Amygdala (tissue), 56 donors: ENCODE measurements at places on chromosomes 12 and 14.

GRCh38 chr12:45681465-45681864 lies 48.0 kb upstream of the ARID2 start:
- no peak for DNase-seq

DNA sequence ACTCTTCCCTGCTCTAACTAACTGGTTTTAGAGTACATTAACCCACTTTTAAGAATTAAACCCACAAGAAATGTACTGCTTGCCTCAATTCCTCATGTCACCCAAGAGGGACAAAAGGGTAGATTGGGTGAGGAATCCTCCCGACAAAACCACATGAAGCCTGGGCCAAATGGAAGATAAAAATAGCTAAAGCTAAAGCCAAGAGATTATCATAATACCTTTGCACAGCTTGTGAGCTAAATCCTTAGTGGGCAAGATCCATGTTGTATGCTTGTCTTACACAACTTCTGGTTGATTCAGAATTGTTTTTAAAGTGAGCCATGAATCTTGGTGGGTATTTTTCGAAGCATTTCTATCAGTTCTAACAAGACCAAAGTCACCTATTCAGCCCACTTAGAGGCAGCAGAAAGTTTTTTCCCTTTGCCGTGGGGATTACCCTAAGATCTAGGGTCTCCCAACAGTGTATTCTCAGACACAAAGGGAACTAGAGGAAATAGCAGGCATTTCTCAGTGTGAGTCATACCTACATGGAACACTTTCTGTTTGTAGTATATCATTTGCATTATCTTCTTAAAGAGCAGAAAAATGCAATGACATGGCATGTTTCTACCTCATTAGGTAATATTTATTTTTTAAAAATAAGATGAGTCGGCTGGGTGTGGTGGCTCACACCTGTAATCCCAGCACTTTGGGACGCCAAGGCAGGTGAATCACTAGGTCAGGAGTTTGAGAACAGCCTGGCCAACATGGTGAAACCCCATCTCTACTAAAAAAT lies 616.6 kb downstream of the KCNH5 start:
- no peak for DNase-seq

DNA sequence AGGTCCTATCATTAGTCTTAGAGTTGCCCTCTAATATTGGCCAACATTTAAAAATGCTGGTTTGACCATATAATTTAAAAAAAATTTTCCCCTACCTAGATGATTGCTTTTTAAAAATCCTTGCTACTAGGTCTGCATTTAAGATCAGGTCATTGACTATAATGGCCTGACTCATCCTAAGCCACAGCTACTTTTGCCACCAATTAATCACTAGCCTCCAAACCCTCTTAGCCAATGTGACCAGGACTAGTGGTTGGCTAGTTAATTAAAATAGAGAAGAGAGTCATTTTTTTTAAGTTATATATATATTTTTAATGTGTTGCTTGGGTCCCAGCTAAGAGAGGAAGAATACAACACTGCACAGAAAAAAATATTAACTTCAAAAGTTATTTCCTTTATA lies 57.5 kb downstream of the SOS2 start:
- no peak for DNase-seq

- DNase-seq, result no peak
Measured at GRCh38 chr12:57027011-57027804, 10.9 kb upstream of the TAC3 start.

GRCh38 chr12:135138-135537 lies 68.6 kb downstream of the IQSEC3 start:
- no peak for DNase-seq

GRCh38 chr12:63843721-63844390 lies 644 bp upstream of the SRGAP1 start:
- peak; percentile 90 for DNase-seq

DNA sequence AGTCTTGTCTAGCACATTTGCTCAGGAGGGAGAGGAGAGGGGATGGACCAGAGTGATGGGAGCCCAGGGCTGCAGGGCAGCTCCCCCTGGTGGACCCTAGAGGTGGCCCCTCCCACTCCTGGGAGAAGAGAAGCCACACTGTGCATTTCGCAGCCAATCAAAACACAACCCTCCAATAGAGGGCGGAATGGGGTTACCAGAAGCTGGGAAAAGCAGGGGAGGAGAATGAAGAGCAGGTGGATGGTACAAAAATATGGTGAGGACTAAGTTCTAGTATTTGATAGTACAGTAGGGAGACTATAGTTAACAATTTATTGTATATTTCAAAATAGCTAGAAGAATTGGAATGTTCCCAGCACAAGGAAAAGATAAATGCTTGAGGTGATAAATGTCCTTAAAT lies 23.6 kb downstream of the VASH1 start:
- peak; percentile 79 for DNase-seq

GRCh38 chr12:53431187-53431586 lies 7.5 kb downstream of the AMHR2 start:
- DNase-seq, result no peak

- no peak for DNase-seq
Measured at GRCh38 chr14:94631536-94632304, 19.5 kb downstream of the SERPINA3 start.

GRCh38 chr12:85831327-85831990 lies 4.8 kb downstream of the RASSF9 start:
- no peak for DNase-seq

- peak; percentile 61 for DNase-seq
Measured at GRCh38 chr12:52370926-52371608, 3.8 kb upstream of the KRT85 start.

DNA sequence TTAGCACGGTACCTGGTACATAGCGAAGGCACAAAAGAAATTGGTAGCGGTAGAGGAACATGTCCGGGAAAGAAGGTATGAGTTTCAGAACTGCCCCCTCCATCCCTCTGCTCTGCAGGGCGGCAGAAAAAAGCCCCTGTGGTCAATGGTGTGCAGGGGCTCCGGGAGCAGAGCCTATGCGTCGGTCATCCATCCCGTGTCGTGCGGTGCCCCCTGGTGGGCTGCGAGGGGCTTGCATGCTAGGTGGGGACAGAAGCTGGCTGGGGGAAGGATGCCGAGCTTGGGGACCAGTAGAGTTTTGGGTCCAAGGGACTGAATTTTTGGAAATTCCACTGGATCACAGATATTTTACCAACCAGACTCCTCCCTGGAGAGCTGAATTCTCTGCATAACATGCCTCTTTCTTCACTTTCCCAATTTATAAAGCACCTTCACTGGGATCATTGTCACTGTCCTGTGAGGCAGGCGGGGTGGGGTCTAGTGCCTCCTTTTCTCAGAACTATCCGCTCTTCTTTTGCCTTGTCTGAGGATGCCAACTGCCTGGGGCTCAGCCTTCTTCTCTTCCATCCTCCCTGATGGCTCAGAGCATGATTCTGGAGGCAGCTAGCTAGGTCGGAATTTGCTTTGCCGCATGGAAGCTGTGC lies 148.7 kb downstream of the SMOC1 start:
- DNase-seq, result peak; percentile 28

DNA sequence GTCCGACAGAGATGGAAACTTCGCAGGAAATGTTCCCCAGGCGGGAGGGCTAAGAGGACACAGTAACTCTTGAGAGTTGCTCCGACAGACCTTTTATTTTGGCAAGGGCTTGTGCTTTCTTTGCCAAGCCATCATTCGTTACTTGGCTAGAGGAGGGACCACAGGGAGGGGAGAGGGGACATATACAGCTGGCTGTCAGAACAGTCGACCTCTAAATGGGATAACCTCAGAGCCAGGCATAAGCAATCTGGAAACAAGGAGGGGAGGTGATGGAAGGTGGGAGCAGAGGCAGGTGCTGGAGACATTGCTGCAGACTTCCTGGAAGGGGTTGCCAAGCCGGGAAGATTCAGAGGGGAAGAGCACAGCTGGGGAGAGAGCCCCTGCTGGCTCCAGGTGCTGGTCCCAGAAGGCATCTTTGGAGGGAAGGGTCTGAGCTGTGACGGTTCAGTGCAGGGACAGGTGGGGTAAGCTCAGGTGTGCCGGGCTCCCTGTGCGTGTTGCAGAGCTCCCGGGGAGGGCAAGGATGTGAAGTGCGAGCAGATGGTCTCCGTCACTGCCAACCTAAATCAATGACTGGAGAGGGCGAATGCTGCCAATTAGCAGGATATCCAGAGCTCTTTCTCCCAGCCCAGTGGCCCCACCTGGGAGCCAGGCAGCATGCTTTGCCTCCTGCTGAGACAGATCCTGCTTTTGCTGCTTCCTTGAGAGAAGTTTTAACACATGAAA lies 50.1 kb downstream of the CHST11 start:
- DNase-seq, result no peak

GRCh38 chr14:68229423-68230100 lies 410.0 kb downstream of the RAD51B start:
- DNase-seq, result no peak

DNA sequence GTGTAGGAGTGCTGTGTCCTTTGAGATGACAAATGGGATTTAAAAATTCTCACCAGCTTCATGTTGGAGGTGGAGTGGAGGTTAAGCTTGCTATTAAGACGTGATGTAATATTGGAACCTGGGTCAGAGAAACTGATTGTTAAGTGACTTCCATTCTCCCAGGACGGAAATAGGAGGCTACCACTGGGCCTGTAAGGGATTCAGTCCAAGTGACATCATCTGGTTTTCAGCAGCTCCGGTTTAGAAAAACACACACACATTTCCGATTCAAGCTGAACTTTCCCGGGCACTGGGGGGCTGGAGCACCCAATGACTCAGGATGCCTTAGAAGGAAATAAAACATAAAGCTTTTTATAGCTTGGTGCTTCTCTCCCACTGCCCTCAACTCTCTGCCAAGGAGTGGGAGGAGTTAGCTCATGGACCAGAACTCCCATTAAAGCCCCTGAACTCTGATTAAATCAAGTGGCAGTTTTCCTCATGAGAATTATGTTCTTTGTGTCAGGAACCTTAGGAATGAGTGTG lies 12.4 kb downstream of the CALM1 start:
- DNase-seq, result no peak

- no peak for DNase-seq
Measured at GRCh38 chr14:60420050-60420449, 65.8 kb downstream of the C14orf39 start.

DNA sequence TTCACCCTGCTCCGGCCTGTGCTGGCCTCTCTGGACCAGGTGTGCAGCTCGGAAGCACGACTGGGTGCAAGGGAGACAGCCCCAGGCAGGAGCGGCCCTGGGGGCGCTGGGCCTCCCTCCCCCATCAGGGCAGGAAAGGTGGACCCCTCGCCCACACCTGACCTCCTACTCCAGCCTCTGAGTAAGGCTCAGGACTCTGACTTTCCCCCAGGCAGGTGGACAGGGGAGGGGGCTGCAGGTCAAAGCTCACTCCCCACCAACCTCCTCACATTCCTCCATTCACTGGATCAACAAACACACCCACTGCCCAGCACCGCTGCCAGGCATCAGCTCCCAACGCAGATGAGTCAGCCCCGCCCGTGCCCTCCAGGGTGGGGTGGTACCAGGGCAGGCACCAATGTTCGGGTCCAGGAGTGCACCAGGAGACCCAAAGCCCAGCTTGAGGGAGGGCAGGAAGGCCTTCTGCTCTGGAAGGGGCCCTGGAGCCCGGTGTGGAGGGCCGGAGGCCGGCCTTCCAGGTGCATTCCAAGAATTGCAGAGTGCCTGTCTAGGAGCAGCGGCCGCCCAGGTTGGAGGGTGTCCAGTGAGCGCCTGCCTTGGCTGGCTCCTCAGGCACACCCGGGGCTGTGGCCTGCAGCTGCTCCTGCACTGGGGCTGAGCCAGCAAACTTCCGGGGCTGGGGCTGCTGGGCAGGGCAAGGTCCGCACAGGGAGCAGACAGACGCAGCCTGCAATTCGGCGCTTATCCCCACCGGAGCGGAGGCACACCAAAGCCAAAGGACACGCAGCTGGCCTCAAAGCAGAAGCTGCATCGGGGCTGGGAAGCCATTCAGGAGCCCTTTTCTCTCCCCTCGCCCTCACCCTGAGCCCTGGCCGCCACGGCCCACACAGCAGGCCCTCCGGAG lies 1.6 kb upstream of the INF2 start:
- no peak for DNase-seq
